ENCODE measurements at places on chromosomes 13 and 19. TPM values are rescaled to one million over a fixed set of nuclear protein-coding genes. Genes with fewer than 3 reads are reported as not detected.

GRCh38 chr19:44644402-44645016 is 799 bp downstream of the PVR start:
- peak; percentile 56 for DNase-seq

- peak; percentile 93 for DNase-seq
Measured at GRCh38 chr19:751501-752341, 809 bp downstream of the MISP start.

DNA sequence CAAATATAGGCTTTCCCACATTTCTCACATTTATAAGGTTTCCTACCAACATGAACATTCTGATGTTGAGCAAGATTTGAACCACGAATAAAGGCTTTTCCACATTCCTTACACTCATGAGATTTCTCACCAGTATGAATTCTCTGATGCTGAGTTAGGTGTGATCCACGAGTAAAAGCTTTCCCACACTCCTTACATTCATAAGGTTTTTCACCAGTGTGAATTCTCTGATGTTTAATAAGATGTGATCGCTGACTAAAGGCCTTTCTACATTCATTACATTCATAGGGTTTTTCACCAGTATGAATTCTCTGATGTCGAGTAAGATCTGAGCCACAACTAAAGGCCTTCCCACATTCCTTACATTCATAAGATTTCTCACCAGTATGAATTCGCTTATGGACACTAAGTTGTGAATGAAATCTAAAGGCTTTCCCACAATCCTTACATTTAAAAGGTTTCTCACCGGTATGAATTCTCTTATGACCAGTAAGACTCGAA is 19.0 kb downstream of the ZNF790 start:
- DNase-seq: no peak

- no peak for DNase-seq
Measured at GRCh38 chr13:66886264-66886663, 343.9 kb downstream of the PCDH9 start.

DNA sequence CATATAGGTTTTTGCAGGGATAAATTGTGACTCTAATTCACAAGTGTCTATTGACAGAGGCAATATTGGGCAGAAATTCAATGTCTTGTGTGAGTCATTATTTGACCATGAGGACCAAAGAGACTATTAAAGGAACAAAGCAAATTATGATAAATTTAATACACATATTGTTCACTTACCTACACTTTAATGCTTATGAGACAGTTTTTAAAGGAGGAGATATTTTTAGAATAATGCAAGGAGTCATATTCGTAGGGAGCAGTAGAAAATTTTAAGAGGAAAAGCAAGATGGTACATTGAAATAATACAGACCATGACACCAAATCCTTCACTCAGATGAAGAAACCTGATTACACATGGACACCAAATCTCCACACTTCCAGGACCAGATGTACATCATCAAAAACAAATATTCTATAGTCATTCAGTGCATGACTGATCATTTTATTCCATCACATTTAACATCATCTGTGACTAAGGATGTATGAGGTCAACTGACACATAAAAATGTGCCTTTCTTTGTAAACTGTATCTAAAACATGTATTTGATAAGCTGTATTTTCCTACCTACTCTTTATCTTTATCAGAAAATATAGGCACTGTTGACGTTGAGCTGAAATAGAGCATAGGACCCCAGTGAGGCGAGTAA is 4.2 kb upstream of the OR7A17 start:
- DNase-seq: no peak

DNA sequence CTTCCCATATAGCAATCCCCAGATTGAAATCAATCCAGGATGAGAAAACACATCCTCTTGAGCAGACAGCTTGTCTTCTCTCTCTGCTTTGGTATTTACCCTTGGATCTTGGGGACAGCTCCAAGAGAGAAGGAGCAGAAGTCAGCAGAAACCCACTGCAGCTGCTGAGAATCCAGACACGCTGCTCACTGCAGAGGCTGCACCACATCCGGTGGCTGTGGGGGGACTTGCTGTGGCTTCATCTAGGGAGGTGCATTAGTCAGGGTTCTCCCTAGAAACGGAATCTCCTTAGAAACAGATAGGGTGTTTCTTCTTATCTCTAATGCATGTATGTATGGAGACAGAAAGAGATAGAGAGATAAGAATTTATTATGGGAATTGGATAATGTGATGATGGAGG is 2.7 kb downstream of the CYP4F12 start:
- DNase-seq: peak; percentile 11

- no peak for DNase-seq
Measured at GRCh38 chr13:36377826-36378468, 31.8 kb upstream of the SPART start.

DNA sequence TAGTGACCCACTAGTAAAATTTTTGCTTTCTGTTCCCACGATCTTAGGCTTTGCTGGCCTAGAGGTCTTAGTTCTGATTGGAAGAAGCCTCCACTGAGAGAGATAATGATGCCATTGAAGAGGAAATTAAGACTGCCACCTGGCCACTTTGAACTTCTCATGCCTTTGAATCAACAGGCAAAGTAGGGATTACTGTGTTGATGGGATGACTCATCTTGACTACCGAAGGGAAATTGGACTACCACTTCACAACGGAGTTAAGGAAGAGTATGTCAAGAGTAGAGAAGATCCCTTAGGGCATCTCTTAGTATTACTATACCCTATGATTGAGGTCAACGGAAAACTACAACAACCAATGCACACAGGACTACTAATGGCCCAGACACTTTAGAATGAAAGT is 12.7 kb upstream of the FREM2 start:
- no peak for DNase-seq

- DNase-seq: peak; percentile 57
Measured at GRCh38 chr13:106566641-106567473, 1.1 kb downstream of the ARGLU1 start.

- no peak for DNase-seq
Measured at GRCh38 chr13:51453207-51453958, 547 bp upstream of the INTS6 start.

- no peak for DNase-seq
Measured at GRCh38 chr13:99356012-99356261, 48.7 kb upstream of the GPR183 start.

GRCh38 chr13:40388617-40389016 is 277.8 kb downstream of the FOXO1 start:
- DNase-seq: peak; percentile 78

- peak; percentile 98 for DNase-seq
Measured at GRCh38 chr19:2524840-2525723, 49.2 kb downstream of the GADD45B start.

DNA sequence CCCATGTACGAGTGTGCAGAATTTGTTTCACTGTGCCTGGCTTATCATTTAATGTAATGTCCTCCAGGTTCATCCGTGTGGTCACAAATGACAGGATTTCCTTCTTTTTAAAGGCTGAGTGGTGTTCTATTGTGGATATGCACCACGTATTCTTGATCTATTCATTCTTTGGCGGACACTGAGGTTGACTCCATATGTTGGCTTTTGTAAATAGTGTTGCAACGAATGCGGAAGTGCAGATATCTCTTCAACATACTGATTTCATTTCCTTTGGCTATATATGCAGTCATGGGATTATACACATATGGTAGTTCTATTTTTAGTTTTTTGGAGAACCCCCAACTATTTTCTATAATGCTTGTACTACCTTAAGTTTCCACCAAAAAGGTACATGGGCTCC is 13.0 kb downstream of the OR7A5 start:
- no peak for DNase-seq

DNA sequence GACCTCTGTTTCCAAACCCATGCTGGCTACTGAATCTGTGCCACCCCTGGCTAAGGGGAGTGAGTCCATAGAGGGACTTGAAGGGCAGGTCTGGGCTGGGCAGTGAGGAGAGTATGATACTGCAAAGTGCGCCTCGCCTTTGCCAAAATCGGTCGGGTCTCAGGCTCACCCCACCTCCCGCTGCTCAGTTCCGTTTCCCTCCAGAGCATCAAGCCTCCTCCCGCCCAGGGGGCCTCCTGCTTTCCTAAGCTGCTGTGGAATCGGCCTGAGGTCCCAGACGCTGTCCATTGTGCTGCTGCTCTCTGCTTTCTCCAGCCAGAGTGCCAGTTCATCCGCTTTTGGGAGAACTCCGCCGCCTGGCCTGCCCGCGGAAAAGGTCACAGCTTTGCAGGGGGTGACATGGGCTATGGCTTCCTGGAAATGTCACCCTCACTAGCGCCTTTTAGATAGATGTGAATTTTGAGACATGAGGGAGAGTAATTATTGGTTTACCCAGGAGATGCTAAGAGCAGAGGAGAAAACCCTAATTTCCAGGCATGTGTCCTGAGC is 1418.4 kb downstream of the UQCRFS1 start:
- peak; percentile 30 for DNase-seq

GRCh38 chr13:79405501-79405830 is 589 bp downstream of the RBM26 start:
- DNase-seq: no peak

- DNase-seq: no peak
Measured at GRCh38 chr13:67150608-67151007, 79.5 kb downstream of the PCDH9 start.

DNA sequence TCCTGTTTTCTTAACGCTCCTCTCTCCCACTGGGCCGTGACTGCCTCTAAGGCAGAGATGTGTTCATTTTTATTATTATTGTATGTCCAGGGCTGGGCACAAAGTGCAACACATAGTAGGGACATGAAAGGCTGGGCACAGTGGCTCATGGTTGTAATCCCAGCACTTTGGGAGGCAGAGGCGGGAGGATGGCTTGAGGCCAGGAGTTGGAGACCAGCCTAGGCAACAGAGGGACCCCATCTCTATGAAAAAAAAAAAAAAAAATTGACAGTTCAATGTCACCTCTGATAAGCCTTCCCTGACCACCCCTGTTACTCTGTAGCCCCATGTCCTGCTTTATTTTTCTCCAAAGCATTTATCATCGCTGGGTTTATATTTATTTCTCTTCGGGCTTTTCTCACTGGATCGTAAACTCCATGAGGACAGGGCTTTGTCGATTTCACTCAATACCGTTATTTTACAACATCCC is 481 bp upstream of the SAE1 start:
- no peak for DNase-seq

DNA sequence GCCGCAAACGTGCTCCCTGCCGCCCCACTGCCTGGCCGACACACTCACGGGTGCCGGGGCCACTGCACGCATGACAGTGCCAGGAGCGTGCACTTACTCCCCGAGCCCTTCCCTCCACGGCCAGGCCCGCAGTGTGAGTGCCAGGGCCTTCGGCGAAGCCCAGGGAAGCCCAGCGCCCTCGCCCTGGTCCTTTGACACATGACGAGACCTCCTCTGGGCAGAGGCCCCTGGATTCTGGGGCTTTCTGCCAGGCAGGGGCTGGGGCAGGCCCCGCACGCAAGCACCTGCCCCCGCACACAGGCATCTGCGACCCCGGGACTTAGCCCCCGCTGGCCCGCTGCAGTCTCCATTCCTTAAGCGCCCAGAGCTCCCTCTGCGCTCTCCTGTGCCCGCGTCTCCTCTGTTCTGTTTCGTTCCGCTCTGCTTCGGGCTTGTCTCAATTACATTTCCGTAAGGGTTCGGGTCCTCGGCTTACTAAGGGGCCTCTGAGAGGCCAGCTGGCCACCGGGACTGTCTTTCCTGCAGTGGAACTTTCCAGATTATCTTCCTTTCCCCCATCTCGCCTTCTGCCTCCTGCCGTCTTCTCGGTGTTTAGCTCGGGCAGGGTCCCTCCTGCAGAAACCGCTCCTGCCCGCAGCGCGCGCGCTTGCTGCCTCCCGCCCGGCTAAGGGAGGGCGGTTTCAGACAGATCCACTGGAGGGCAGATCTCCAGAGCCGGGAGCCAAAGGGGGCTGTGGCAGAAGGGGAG is 98.8 kb downstream of the ING1 start:
- no peak for DNase-seq

DNA sequence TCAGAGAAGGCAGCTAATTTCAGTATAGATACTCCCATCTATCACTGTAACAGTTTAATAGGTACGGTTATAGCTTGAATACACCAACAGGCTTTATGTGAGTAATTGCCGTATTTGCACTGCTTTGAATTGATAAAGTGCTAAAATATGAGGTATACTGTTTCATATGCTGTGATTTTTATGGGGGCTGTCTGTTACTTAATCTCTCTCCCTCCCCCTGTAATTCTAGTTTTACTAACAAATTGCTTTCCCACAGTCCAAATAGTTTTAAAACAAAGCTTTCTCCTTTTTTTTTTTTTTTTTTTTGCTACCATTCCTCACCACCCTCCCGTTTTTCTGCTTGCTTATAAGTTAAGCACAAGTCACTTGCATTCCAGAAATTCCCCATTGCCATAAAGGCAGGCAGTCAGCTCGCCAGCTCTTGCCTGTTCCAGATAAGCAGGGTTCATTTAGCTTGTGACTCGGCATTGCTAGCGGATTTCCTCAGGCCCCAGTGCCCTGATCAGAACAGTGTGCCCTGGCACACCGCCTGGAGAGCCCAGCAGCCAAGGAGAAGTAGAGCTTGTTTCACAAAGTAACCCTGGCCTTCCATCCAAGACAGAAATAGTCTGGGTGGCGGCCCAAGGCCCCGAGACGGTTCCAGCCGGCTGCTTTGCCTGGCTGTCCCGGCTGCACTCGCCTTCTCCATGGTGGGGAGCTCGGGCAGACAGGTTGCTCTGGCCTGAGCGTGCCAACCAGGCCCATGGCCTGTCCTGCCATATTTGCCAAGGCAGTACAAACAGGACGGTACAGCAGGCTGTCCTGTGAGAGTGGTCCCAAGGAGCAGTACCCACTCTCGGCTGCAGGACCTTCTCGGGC is 43.5 kb upstream of the NPAS1 start:
- DNase-seq: peak; percentile 84

DNA sequence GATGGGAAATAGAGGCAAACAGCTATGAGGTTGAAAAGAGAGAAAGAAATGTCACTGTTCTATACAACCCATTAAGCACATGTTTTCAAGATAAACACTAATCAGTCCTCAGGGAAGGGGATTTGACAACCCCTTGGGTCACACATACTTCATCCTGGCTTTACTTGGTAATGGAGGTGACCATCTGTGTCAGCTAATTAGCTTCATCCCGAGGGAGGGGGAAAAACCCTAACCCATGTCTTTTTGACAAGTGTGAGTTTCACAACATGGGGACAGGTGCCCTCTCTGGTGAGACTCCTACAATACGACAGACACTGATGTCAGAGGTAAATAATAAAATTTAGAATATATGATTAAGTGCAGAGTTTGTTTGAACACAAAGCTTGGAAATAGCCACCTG is 43.1 kb downstream of the ZNF611 start:
- DNase-seq: no peak

GRCh38 chr19:10364644-10365043 is 15.7 kb downstream of the TYK2 start:
- no peak for DNase-seq

- no peak for DNase-seq
Measured at GRCh38 chr13:112951674-112952371, 17.2 kb upstream of the MCF2L start.

- DNase-seq: no peak
Measured at GRCh38 chr13:82147526-82147925, 1734.7 kb downstream of the SLITRK1 start.

CGB5 gene
- 3.4 TPM for total RNA-seq

UPK1A gene
- total RNA-seq: 0.17 TPM

ZNF729 gene
- not detected for total RNA-seq

DIRAS1 gene
- 14.9 TPM for total RNA-seq

CCL25 gene
- total RNA-seq: not detected

NBEA gene
- total RNA-seq: 2.5 TPM

TMEM221 gene
- total RNA-seq: not detected

BRSK1 gene
- total RNA-seq: 12.8 TPM

PCDH9 gene
- not detected for total RNA-seq

ZNF836 gene
- total RNA-seq: 7.0 TPM

ANKRD24 gene
- total RNA-seq: 0.53 TPM

NXNL1 gene
- total RNA-seq: not detected
